ENCODE measurements at places on chromosomes 11 and 22.

- DNase-seq: no peak
These were observed 28.7 kb downstream of the ARAP1 start for GRCh38 chr11:72723508-72723907.

DNA sequence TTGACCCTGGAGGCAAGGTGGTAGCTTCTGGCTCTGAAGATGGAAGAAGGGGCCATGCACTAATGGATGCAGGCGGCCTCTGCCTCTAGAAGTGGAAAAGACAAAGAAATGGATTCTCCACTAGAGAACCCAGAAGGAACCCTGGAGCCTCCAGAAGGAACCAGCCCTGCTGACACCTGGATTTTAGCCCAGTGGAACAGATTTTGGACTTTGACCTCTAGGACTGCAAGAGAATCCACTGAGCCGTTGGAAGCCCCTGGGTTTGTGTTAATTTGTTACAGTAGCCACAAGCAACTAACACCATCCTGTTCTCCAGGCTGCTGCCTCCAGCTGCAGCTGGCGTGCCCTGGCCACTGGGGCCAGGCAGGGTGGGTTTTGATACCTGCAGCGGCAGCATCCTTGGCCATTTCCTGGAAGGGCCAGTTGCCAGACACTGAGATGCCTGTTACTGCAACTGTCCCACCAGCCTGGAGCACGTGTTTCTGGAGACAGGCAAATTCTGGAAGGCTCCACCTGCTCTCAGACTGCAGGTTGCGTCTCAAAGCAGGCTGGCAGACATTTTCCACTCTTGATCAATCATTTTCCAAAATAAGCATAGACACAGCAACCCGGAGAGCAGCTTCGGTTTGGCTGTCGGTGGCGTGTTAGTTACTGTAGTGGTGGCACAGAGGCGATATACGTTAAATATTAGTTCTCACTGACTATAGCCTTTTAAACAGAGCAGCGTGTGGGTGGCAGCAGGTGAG is 76.8 kb upstream of the PARVG start:
- no peak for DNase-seq

DNA sequence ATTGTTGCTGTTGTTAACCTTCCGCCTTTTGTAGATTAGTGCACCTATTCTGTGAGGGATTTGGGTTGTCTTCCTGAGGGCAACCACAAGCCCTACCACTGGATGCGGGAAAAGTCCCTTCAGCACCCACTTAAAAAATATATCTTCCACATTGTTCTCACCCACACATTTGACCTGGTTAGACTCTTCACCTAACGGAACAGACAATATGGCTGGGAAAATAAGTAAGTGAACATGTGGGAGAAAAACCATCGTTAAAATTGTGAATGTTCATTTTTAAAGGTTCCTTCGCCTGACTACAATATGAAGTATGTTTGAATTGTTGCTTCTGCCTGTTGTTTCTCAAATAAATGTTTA is 72.0 kb upstream of the MPEG1 start:
- no peak for DNase-seq

DNA sequence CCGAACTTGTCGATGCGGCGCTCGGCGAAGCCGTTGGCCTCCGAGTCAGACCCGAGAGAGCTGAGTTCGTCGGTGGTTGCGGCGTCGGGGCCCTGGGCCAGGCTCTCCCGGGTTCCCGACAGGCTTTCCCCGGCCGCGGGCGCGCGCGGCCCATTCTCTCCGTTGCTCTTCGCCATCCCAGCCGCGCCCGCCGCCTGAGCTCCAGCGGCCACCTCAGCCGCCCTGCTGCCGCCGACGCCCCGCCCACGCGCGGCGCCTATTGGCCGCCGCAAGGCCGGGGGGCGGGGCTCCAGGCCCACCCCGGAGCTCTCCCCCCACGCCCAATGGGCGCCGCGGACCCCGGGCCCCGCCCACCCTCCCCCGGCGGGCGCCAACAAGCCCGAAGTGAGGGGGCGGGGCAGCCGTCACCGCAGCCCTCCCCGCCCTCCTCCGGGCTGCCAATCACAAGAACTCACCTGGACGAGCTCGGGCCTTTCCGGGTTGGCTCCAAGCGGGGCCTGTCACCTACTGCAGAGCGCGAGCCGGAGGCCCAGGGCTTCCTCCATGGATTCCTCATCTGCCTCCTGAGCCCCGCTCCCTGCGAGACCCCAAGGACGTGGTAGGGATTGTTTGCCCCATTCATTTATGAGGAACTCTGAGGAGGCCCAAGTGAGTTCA is at the start of gene TBC1D10A:
Gene TBC1D10A (minus strand): TSS at position 236 of the 657 bp plus-strand sequence. CDS start 60 bp downstream, at position 176.
- peak; percentile 64 for DNase-seq
